ENCODE measurements at places on chromosomes 6 and 20. TPM values are rescaled to one million over a fixed set of nuclear protein-coding genes. Genes with fewer than 3 reads are reported as not detected.

DNA sequence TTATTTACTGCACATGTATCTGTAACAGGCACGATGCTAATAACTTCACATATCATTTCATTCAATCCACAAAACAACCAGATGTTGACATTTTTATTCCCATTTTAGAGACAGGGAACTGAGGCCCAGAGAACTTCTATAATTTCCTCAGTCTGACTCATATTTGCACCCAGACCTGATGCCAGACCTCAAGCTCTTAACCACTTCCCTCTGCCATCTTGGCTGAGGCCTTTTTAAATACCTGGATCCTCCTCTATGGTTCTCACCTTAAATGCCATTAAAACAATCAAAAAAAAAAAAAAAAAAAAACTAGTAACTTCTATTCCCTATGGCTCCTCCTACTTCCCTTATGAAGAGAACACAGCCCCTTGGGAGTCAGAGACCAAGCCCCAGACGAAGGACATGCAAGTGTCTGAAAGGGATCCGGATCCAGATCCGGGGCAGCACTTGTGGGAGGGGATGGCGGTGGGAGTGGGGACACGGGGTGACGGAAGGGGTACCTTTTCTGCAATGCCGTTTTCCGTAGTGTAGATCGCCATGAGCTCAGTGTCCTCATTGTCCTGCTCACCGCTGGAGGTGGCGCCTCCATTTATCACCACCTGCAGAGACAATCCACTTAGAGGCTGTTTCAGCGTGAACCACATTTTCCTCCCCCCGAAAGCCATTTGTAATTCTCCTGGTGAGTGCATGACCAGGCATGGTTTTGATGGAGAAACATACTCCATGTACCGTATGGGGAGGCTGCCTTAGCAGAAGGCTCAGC is 88.7 kb downstream of the SLC23A2 start:
- H3K36me3 ChIP-seq = peaks cover 11% of the 10 kb centered on the region
- H3K4me1 ChIP-seq = peaks cover 8% of the 10 kb centered on the region
- H3K27me3 ChIP-seq = no peaks in the 10 kb centered on the region
- H3K27ac ChIP-seq = no peak overlapping the region
- DNase-seq = no peak

Gene ZSCAN23
- total RNA-seq = 1.1 TPM

Gene KCNB1
- not detected for total RNA-seq

DNA sequence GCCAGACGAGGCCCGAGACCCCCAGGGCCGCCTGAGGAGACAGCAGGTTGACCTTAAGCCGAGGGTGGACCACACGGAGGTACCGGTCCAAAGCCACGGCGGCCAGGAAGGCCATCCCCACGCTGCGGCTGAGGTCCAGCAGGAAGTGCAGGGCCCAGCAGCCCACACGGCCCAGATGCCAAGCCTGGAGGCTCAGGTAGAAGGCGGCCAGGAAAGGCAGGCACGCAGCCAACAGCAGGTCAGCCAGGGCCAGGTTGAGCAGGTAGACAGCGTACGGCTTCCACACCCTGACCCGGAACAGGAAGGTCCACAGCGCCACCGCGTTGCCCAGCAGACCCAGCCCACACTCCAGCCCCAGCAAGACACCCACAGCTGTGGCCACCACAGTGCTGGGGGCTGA is 366 bp downstream of the GPR31 start:
- H3K4me1 ChIP-seq = peaks cover 13% of the 10 kb centered on the region
- DNase-seq = no peak
- H3K27ac ChIP-seq = no peak overlapping the region
- no peak overlapping the region for H3K4me3 ChIP-seq

- H3K27ac ChIP-seq = no peak overlapping the region
- H3K27me3 ChIP-seq = peaks cover 8% of the 10 kb centered on the region
- peaks cover 1% of the 10 kb centered on the region for H3K36me3 ChIP-seq
- DNase-seq = peak; percentile 5
Observed at GRCh38 chr6:170092826-170093225, 198.1 kb downstream of the DLL1 start.

Gene MEI4
- total RNA-seq = not detected

- H3K36me3 ChIP-seq = no peaks in the 10 kb centered on the region
- peaks cover 5% of the 10 kb centered on the region for H3K4me1 ChIP-seq
- H3K4me3 ChIP-seq = no peak overlapping the region
- peaks cover 36% of the 10 kb centered on the region for H3K27me3 ChIP-seq
- H3K27ac ChIP-seq = no peak overlapping the region
Observed at GRCh38 chr6:39309942-39310531, 4.2 kb downstream of the KCNK17 start.

DNA sequence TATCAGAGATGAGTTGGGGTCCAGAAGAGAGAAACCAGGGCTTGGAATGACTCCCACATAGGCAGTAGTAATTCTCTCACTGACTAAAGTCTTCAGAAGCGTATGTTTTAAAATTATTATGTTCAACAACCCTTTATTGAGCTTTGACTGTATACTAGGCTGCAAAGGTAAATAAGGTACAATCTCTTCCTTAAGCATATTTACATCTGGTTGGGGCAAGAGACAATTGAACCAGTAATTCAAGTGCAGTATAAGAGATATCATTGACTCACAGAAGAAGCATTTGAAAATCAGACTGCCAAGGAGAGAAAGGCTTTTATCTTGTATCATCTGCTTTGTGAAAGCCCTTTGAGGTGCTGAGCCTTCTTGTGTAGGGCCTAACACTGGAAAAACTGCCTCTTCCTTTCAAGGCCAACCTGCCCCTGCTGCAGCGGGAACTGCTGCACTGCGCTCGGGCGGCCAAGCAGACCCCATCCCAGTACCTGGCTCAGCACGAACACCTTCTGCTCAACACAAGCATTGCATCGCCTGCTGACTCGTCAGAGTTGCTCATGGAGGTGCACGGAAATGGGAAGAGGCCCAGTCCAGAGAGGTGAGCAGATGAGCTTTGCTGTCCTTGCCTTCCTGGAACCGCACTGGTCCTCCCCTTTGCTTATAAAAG is 39.3 kb upstream of the C20orf144 start:
- no peak for DNase-seq
- no peaks in the 10 kb centered on the region for H3K27me3 ChIP-seq
- H3K4me1 ChIP-seq = peaks cover 22% of the 10 kb centered on the region
- peaks cover 24% of the 10 kb centered on the region for H3K36me3 ChIP-seq
- H3K27ac ChIP-seq = no peak overlapping the region

- DNase-seq = no peak
- H3K4me3 ChIP-seq = no peak overlapping the region
- H3K27ac ChIP-seq = no peak overlapping the region
- peaks cover 27% of the 10 kb centered on the region for H3K36me3 ChIP-seq
Observed at GRCh38 chr20:33833333-33833732, 22.2 kb downstream of the CHMP4B start.

DNA sequence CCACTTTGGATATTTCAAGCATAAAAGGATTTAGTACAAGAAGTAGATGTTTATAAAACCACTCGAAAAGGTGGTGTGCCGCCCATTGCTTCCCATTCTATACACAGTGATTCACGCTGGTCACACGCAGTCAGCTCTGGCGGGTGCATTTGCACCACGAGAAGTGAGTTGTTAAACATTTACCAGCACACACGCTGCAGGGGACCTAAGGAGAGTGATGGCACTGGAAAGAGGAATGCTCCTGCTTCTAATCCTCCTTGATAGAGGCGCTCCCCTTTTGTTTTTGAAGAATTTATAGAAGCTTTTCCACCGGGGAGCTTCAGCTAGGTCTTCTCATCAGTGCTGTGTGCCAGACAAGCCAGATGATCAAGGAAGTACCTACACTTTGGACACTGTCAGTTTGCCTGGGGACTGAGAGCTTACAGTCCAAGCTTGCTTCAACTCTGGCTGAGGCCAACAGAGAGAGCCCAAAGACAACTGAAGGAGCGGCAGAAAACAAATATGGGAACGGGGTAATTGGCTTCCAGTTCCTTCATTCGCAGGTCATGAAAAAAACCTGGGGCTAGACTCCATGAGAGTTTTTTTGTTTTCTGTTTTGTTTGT is 31.2 kb downstream of the MUC22 start:
- no peak overlapping the region for H3K4me3 ChIP-seq
- H3K36me3 ChIP-seq = no peaks in the 10 kb centered on the region
- H3K27ac ChIP-seq = no peak overlapping the region
- no peak for DNase-seq
- H3K4me1 ChIP-seq = peaks cover 4% of the 10 kb centered on the region

Gene VARS1
- total RNA-seq = 153 TPM

Gene TMEM14C
- 84.9 TPM for total RNA-seq

GRCh38 chr20:59117526-59117925 is 46.1 kb upstream of the ZNF831 start:
- H3K27me3 ChIP-seq = no peaks in the 10 kb centered on the region
- no peak overlapping the region for H3K27ac ChIP-seq
- no peak overlapping the region for H3K4me3 ChIP-seq
- peaks cover 3% of the 10 kb centered on the region for H3K36me3 ChIP-seq
- no peak for DNase-seq

GRCh38 chr20:35478804-35479472 is 23.5 kb downstream of the CEP250 start:
- no peaks in the 10 kb centered on the region for H3K4me1 ChIP-seq
- no peak overlapping the region for H3K4me3 ChIP-seq
- DNase-seq = peak; percentile 27
- H3K36me3 ChIP-seq = peaks cover 17% of the 10 kb centered on the region
- H3K27me3 ChIP-seq = no peaks in the 10 kb centered on the region

DNA sequence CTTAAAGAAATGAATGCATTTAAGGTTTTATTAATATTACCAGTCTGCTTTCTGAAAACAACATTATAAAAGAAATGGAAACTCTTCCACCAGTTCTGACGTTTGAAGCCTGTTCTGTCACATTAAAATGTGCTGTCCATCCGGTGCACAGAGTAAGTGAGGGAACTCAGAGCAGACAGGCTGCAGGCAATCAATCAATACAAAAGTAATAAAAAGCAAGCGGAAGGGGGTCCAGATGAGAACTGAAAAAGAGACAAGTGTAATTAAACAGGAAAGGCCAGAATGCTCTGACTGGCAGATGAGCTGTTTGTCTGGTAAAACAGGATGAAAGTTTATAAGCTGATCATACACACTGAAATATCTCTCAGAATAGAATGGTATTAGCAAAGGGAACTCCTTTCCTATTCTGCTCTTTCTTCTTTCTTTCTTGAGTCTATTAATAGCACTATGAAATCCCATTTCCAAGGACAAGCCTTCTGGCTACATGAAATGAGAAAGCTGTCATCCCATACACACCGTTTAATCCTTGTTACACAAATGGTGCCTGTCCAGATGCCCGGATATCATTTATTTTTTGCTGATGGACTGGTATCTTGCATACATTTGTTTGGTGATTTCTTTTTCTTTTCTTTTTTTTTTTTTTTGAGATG is 94.3 kb downstream of the RAMACL start:
- no peak for DNase-seq
- H3K4me1 ChIP-seq = peaks cover 32% of the 10 kb centered on the region
- no peak overlapping the region for H3K27ac ChIP-seq
- peaks cover 7% of the 10 kb centered on the region for H3K36me3 ChIP-seq
- H3K4me3 ChIP-seq = no peak overlapping the region

DNA sequence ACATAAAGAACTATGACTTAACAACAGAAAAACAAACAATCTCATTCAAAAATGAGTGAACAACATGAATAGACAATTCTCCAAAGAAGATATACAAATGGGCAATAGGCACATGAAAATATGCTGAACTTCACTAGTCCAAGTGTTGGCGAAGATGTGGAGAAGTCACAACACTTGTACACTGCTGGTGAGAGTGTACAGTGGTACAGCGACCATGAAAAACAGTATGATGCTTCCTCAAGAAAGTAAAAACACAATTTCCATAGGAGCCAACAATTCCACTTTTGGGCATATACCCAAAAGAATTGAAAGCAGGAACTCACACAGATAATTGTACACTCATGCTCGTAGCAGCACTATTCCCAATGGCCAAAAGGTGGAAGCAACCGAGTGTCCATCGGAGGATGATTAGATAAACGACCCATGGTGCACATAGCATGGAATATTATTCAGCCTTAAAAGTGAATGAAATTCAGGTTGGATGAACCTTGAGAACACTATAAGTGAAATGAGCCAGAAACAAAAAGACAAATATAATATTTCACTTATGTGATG is 6.6 kb downstream of the HLA-F start:
- DNase-seq = no peak
- peaks cover 39% of the 10 kb centered on the region for H3K36me3 ChIP-seq
- H3K4me1 ChIP-seq = peaks cover 48% of the 10 kb centered on the region
- no peak overlapping the region for H3K4me3 ChIP-seq
- H3K27me3 ChIP-seq = no peaks in the 10 kb centered on the region
- H3K27ac ChIP-seq = no peak overlapping the region

- H3K27ac ChIP-seq = no peak overlapping the region
- H3K27me3 ChIP-seq = no peaks in the 10 kb centered on the region
- H3K4me1 ChIP-seq = peaks cover 32% of the 10 kb centered on the region
- DNase-seq = no peak
Observed at GRCh38 chr20:4697189-4697830, 24.4 kb upstream of the PRND start.

DNA sequence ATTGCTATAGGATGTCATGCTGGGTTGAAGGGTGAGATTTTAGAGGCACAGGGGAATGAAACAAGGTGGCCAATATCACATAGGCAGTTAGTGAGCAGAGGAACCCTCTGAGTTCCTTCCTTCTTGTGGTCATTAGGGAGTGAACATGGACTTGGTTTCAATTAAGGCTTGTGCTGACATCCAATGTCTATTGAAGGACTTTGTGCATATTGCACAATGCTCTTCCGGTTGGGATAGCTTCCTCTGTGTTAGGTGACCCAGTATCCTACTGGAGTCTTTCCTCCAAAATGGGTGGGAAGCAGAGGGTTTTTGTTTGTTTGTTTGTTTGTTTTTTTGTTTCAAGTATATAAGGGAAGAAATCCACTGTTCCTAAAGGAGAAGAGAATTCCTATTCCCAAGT is 98.5 kb downstream of the HDGFL1 start:
- H3K27me3 ChIP-seq = no peaks in the 10 kb centered on the region
- no peak overlapping the region for H3K27ac ChIP-seq
- no peaks in the 10 kb centered on the region for H3K4me1 ChIP-seq
- no peaks in the 10 kb centered on the region for H3K36me3 ChIP-seq

GRCh38 chr6:70668499-70668812 is 773 bp downstream of the SMAP1 start:
- H3K36me3 ChIP-seq = no peaks in the 10 kb centered on the region
- H3K4me3 ChIP-seq = peak overlapping the region; percentile 80
- no peak for DNase-seq
- H3K27ac ChIP-seq = peak overlapping the region; percentile 46
- peaks cover 59% of the 10 kb centered on the region for H3K4me1 ChIP-seq

GRCh38 chr6:8157839-8158238 is 55.5 kb upstream of the EEF1E1 start:
- H3K27ac ChIP-seq = no peak overlapping the region
- DNase-seq = no peak
- H3K4me1 ChIP-seq = no peaks in the 10 kb centered on the region
- peaks cover 16% of the 10 kb centered on the region for H3K27me3 ChIP-seq
- H3K4me3 ChIP-seq = no peak overlapping the region
- H3K36me3 ChIP-seq = no peaks in the 10 kb centered on the region

DNA sequence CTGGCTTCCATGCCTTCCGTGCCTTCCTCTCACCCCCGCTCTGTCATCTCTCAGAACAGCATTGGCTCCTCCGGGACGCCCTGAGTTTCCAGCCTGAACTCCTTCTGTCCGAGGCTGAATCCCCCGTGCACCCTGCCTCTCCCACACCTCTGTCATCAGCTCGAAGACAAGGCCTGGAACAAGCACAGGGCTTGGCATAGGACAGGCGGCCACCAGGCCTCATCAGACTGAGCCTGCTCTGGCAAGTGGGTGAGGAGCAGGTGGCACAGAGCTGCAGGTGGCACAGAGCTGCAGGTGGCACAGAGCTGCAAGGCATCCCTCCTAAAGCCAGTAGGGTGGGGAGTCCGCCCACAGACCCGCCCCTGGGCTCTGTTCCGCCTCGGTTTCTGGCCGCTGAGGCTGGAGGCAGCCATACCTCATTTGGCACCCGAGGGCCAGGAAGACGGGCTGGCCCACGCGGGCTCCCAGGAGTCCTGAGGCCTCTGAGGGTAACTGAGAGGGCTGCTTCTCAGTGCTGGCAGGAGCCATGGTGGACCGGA is 60.2 kb downstream of the EZR start:
- H3K4me1 ChIP-seq = no peaks in the 10 kb centered on the region
- DNase-seq = no peak
- H3K4me3 ChIP-seq = no peak overlapping the region
- peak overlapping the region; percentile 1 for H3K27ac ChIP-seq

Data from activated CD4-positive, alpha-beta memory T cell treated with anti-CD3 and anti-CD28 coated beads for 36 hours (primary cell).